ENCODE measurements at places on chromosomes 5 and 9.
A peak's percentile ranks its signal among the peaks of the same experiment; 100 is the strongest.

DNA sequence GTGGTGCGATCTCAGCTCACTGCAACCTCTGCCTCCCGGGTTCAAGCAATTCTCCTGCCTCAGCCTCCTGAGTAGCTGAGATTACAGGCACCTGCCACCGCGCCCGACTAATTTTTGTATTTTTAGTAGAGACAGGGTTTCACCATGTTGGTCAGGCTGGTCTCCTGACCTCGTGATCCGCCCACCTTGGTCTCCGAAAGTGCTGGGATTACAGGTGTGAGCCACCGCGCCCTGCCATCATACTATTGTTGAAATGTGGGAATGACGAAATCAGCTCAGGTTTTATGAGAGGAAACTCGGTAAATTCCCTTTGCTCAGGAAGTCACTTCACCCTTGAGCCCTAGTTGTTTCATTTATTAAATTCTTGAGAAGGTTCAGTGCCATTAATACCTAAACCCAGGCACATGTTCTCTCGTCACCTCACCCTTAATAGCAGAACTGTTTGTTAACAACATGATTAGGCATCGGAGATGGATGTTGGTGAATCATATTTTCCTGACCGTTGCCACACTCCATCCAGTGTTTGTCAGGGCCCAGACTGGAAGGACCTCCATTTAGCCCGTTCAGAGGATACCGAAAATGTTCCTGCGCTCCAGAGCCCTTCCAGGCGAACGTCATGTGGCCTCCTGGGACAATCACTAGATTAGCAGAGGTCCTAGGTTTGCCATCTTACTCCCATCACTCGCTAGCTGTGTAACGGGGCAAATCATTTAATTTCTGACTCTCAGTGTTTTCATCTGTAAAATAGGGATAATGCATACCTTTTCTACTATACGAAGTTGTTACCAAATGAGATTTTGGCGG lies 20.0 kb upstream of the CREBRF start:
- DNase-seq, result peak; percentile 43

DNA sequence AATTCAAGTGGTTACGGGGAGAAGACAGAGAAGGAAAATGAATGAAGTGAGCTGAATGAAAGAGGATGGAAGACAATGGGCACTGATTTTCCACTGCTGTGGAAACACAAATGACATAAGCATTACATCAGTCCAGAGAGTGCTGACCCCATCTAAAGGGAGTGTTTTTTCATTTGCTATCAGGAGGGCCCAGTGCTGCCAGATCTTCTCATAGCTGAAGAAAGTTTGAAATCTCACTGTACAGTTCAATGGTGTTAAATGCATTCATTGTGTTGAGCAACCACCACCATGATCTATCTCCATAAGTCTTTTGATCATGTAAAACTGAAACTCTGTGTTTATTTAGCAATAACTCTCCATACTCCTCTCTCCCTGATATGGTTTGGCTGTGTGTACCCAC lies 41.5 kb upstream of the STARD4 start:
- DNase-seq, result no peak

DNA sequence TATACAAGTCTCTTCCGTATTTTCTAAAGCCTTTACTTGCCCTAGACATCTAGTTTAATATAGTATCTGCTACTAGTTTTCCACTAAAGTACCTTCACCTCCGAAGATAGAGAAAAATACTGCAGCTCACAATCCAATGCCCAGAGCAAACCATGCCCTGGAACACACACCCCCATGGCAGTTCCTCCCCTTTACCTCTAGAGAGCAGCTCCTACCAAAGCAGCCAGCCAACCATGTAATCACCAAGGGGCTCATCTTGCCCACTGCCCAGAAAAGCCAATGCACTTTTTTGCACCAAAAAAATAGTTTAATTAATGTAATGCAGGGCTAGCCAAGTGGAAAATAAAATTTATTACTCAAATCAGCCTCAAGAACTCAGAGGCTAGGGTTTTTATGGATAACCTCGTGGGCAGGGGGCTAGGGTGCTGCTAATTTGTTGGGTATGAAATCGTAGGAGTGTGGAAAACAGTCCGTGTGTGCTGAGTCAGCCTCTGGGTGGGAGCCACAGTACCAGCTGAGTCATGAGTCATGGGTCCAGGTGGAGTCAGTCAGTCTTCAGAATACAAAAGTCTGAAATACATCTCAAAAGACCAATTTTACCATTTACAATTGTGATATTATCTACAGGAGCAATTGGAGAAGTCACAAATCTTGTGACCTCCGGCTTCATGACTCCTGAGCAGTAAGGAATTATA lies 120.1 kb upstream of the ACO1 start:
- DNase-seq, result no peak

- DNase-seq, result no peak
Observed at GRCh38 chr5:59358005-59358861, 535.3 kb downstream of the PDE4D start.

GRCh38 chr5:67887748-67888161 lies 327.8 kb upstream of the PIK3R1 start:
- DNase-seq, result no peak

- no peak for DNase-seq
Observed at GRCh38 chr9:136621734-136622093, 41.0 kb upstream of the EGFL7 start.

DNA sequence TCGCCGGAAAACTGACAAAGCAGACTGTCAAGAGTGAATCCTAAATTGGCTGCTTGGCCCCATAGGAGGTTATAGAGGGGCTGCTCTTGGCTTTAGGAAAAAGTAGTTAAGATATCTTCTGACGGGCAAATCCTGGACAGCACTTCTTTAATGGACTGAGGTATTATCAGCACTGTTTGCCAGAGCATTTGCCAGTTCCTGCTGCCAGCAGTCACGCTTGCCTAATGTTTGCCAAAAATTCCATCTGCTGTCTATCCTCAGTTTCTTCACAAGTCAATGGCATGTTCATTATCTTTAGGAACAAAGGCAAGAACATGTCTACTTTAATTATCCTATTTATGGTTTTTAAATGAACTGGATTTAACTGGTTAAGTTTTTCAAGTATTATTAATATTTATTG lies 25.8 kb upstream of the SREK1 start:
- DNase-seq, result no peak

DNA sequence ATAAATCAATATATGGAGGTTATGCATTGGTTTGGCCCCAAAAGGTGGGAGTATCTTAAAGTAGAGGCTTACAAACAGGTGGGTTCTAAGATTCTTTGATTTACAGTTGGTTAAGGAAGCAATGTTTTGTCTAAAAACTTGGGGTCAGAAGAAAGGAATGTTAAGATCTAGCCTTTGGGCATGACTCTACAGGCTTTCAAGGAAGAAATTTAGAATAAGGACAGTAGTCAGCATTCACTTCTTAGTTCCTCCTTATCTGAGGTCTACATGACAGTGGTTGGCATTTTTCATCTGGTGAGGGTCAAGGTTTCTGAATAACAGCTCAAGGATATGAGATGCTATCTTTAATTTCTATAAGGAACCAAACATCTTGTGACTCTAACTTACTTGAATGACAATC lies 122.8 kb downstream of the CAMK4 start:
- no peak for DNase-seq

GRCh38 chr9:15300218-15300617 lies 6.8 kb downstream of the TTC39B start:
- DNase-seq, result no peak

DNA sequence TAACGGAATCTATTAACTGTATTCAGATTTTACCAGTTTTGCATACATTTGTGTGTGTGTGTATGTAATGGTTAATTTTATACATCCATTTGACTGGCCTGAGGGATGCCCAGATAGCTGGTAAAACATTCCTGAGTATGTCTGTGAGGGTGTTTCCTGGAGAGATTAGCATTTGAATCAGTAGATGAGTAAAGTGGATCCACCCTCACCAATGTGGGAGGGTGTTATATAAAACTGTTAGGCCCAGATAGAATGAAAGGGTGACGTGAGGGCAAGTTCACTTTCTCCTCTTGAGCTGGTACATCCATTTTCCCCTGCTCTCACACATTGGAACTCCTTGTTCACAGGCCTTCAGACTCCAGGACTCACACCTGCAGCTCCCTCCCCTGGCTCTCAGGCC lies 88.7 kb downstream of the EMB start:
- no peak for DNase-seq

DNA sequence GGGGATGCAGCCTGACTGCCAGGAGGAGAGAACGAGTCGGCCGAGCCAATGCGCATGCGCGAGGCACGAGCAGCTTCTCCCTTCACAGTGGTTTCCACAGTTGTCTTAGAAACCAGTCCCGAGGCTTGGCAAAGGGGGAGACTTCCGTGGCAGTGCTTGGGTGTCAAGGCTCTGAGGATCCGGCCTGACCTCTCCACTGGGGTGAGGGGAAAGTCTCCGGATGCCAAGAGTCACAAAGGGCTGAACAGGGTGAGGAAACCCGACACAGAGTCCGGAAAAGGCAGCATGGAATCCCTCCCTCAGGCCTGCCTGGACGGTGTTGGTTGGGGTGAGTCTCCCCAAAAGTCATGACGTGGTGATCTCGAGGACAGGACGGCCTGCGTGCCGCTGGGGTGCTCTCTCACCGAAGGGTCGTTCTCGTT lies 475.5 kb downstream of the SPATA31A7 start:
- no peak for DNase-seq

GRCh38 chr9:76900884-76901440 lies 5.0 kb downstream of the PRUNE2 start:
- DNase-seq, result no peak

DNA sequence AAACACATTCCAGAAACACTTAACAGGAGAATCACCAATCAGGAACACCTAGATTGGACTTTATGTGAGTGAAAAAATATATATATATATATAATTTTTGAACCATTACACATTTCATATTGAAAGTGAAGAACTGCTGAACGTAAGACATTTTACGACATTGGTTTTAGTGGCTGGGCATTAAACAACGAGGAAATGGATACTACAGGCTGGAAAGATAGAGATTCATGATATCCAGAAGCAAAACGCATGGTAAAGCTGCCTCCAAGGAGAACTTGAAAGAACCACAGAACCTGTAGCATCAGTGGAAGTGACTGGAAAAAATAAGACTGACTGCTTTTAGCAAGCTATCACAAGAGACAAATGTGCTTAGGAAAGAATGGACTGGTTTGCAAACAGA lies 13.2 kb upstream of the NDUFS4 start:
- DNase-seq, result no peak
